ENCODE measurements at places on chromosomes 2 and 18.

GRCh38 chr2:203279288-203279687 lies 40.5 kb downstream of the CYP20A1 start:
- DNase-seq: no peak

DNA sequence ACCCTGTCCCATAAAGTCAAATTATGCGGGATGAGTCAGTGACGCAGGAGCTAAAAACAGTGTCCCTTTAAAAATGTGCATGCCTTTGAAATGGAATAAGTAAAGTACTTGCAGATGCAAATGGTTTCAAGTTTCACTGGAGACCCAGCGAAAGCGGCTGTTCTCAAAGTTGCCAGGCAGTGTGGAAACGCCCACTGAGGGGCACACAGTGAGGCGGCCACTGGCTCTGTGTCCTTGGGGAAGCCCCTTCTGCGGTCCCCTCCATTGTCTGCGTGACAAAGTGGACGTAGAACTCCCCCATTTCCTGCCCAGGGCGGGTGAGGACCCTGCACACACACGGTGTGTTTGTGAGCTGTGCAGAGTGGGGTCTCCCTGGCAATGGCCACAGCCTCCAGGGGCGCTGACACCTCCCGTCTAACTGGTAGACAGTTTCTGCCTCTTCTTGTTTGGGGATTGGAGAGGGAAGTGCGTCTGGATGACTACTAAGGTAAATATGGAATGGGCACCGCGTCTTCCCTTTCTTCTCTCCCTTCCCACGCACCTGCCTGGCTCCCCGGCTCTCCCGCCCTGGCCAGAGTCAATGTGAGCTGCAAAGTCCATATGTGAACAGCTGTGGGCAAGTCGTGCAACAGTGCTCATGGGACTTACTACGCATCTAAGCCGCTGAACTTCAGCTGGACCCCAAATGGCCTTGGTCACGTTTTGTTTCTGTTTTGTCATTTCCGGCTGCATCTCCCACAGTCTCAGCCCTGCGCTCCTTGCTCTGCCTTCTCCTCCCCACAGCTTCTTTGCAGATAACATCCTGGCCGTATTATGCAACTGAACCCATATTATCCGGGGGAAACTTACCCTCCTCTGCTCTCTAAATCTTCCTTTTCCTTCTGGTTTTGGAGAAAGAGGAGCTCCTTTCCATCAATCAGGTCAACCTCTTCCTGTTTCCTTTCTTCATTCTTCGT lies 33.7 kb upstream of the ZNF516 start:
- DNase-seq: no peak

GRCh38 chr18:23193742-23194141 lies 58.5 kb downstream of the CABLES1 start:
- DNase-seq: no peak

- no peak for DNase-seq
Observed at GRCh38 chr2:36371070-36371874, 15.7 kb downstream of the CRIM1 start.

GRCh38 chr2:39839261-39839848 lies 60.3 kb upstream of the THUMPD2 start:
- no peak for DNase-seq

- DNase-seq: no peak
Observed at GRCh38 chr2:186887107-186888090, 38.4 kb upstream of the ZSWIM2 start.

GRCh38 chr2:27959496-27959895 lies 69.0 kb downstream of the BABAM2 start:
- DNase-seq: no peak

GRCh38 chr2:70944111-70944690 lies 8.5 kb downstream of the ATP6V1B1 start:
- DNase-seq: no peak

GRCh38 chr18:47724186-47724975 lies 206.1 kb downstream of the SMAD2 start:
- no peak for DNase-seq

DNA sequence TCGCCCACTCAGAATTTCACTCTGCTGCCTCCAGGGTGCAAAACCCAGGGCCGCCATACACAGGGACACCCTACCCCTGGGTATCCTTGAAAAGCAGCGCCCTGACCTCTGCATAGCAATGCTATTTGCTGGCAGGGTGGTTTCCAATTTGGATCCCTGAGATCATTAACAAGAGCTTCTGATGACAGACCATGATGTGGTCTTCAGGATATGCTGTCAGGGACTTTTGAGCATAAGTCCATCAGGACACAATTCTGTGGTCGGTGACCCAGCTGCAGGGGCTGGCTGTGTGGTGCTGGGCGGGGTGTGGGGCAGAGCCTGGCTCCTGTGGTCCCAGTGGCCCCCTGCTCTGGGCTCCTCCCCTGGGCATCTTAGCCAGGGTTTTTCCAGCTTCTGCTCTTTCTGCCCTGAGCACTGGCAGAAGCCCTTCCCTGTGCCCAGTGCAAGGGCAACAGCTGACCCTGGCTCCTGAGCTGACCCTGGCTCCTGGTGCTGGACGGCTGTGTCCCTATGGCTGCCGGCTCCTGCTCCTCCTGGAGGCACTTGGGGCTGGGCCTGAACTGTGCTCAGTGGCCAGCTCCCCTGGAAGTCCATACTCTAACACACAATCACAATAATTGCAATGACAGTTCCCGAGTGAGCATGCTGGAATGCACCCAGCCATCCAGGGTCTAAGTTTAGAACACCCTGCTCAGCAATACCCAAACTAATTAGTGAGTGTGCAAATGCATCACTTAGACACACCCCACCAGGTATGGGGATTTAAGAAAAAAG lies 271.5 kb downstream of the HDAC4 start:
- DNase-seq: no peak

DNA sequence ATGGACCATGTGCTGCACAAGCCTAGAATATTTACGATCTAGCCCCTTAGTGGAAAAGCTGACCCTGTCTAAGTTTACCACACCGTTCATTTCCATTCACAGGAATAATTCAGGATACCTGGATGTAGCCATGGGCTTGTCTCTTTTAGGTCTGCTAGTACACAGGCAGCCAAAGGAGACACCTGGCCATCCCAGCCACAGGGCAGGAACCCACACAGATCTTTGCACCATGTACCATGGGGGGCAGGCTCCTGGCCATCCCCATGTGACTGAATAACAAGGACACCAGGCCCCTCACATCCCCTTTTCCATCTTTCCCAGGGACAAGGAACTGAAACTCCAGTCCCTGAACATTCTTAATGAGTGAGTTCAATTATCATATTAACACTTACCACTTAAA lies 467.3 kb upstream of the MYT1L start:
- no peak for DNase-seq
